ENCODE measurements at places on chromosomes 2 and 18.

- no peak for DNase-seq
Measured at GRCh38 chr2:176413786-176414185, 144.5 kb downstream of the MTX2 start.

GRCh38 chr18:5476961-5477800, 66.6 kb downstream of the EPB41L3 start:
- DNase-seq = no peak

DNA sequence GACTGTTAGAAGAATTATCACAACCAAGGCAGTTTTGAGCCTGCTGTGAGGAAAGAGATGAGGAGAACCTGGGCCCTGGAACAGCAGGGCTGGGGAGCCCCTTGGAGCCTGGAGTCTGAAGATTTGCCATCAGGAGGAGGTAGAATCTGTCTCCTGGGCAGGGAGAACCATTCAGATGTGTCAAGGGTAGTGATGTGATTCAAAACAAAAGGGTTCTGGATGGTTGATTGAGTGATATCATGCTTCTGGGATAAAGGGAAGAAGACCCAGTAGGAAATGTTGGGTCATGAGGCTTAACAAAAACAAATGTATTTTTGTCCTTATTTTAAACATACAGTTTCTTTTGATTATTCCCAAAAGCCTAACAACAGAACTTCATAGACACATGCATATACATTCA, 28.6 kb downstream of the RNF144A start:
- no peak for DNase-seq

DNA sequence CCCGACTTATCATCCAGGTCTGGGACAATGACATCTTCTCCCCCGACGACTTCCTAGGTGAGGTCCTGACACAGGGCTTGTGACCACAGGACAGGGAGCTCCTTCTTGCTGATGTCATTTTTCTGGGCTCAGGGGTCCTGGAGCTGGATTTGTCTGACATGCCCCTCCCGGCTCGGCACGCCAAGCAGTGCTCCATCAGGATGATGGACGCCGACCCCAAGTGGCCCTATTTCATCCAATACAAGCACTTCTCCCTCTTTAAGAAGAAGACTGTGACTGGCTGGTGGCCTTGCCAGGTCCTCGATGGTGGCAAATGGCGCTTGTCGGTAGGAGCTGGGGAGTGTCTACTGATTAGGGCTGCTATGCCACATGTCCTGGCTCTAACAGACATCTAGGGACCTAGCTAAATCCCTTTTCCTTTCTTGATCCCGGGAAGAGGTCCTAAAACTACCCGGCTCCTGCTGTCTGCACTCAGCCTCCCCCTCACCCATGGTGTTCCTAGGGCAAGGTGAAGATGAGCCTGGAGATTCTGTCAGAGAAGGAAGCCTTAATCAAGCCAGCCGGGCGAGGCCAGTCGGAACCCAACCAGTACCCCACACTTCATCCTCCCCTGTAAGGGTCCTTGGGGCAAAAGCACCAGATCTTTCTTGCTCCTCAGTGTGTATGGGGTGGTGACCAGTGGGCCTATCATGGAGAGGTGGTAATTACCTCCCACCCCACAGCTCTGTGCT, 36.7 kb downstream of the LMAN2L start:
- DNase-seq = no peak

- no peak for DNase-seq
Measured at GRCh38 chr2:204337638-204338037, 207.6 kb upstream of the PARD3B start.

GRCh38 chr2:2906091-2906490, 471.5 kb downstream of the EIPR1 start:
- no peak for DNase-seq

DNA sequence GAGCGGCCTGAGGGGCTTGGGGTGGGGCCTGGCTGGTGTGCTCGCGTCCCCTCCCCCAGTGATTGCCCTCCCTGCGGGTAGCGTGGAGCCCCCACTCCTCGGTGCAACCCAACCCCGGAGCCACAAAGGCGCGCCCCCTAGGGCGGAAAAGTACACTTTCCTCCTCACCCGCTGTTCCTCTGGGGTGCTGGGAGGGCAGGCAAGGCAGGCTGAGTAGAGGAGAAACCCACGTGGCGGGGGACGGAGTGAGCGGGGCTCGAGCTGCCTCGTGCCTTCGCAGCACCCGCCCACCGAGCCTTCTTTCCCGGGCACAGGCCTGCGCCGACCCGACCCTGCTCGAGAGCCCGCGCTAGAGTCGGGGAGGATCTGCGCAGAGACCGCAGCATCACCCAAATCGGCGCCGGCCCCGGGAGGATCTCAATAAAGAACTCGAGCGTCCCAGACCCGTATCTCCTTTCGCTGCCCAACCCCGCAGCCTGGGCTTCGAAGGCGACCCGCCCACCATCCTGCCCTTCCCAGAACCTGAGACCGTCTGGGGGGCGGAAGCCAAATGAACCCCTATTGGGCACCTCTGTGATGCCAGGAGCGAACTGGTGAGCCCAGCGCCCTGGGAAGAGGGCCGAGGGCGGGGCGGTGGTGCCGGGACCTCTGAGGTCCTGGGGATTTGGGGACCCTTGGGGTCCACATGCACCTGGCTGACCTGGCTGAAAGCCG, 1.5 kb downstream of the UCN start:
- DNase-seq = no peak

GRCh38 chr18:808086-808485, 4.0 kb downstream of the YES1 start:
- no peak for DNase-seq

DNA sequence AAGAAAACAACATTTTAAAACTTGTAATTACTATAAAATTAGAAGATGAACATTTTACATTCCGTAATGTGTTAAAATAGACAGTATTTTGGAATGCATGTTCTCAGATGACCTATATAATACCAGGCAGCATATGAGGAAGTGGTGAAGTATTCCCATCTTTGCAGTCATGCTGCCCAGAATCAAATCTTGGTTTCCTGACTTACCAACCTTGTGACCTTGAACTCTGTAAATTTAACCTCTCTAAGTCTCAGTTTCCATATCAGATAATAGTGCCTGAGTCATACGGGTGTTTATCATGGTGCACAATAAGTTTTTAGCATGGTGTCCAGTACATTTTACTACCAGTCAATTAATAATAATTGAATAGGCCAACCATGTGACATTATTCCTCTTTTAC, 7.3 kb upstream of the GALM start:
- DNase-seq = no peak

DNA sequence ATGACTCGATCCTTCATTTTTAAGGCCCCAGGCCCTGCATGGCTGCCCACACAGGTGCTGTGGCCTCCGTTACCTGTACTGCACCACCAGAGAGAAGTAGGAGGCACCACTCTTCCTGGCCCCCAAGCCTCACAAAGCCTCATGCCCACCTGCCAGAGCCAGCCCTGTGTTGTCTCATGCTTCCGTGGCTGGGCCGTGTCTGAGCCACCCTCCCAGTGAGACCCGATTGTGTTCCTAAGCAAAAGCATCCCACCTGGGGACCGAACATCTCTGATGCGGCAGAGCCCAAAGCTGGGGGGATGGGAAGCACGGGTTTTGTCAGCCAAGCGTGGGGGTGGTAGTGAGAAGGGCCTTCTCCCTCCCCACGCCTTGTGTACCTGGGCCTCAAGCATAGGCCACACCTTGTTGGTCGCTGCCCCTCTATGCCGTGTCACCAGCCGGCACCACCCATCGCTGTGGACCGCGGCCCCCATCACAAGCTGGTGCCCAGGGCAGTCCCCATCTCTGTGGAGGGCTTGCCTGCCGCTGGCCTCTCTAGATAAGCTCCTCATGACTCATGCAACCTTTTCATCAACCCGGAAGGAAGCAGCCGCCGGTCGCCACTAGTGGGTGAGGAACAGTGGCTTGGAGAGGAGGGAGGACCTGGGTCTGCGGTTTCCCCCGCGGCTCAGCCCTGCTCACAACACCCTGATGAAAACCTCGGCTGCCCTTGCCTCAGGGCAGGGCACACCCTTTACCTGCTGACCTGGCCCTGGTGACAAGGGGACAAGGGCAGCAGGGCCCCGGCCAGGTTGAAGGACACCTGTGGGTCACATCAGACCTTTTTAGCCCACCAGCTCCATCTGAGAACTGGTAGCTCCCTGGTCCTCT, 2.7 kb upstream of the RNPEPL1 start:
- DNase-seq = peak; percentile 89

DNA sequence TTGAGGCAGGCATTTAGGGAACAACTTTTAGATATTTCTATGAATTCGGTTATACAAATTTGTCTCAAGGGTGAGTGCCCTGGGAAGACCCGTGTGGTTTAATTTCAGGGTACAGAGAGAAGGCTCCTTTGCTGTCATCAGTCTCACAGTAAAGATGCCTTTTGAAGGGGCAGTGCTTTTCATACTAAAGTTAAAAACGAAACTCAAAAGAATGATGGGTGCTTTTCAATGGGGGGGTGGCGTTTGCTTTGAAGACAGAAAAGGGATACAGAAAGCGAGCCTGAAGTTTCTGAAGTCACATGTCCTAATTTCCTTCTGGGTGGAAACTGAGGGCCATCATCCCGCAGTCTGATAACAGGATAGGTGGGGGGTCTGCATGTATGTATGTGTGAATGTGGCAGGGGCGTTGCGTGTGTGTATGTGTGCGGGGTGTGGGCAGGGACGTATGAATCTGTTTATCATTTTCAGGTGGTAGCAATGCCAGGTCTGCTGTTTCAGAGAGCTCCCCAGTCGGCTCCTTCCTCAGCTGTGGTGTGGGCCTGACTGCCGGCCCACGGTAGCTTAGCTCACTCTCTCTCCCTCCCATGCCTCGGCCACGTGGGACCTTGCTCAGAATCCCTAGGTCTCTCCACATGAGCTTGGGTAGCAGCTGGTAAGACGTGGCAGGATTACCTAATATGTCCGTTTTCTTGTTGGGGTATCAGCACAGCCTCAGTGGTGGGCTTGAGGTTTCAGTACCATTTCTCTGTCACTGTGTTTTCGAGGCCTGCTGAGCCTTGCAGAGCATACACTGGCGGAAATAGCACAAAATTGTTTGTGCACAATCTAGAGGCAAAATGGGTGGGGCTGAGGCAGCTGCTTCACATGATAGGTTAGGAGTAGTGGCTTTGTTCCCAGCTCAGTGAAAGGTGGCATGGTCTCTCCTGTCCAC, 32.7 kb downstream of the ARHGAP25 start:
- peak; percentile 33 for DNase-seq

DNA sequence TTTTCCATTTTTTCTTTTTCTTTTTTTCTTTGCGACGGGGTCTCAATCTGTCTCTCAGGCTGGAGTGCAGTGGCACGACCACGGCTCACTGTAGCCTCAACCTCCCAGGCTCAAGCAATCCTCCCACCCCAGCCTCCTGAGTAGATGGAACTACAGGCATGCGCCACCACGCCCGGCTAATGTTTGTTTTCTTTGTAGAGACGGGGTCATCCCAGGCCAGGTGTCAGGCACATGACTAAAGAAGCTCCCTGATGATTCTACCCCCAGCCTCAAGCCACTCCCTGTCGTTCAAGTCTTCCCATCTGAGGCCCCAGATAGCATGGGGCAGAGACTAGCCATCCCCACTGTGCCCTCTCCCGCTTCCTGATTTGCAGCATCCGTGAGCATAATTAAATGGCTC, 9.8 kb upstream of the FZD5 start:
- no peak for DNase-seq

GRCh38 chr2:173217116-173217840, 137.4 kb upstream of the CDCA7 start:
- DNase-seq = no peak

- DNase-seq = no peak
Measured at GRCh38 chr2:178397002-178397605, 53.9 kb downstream of the PRKRA start.

GRCh38 chr2:191014653-191015020, 666 bp upstream of the STAT1 start:
- DNase-seq = no peak

DNA sequence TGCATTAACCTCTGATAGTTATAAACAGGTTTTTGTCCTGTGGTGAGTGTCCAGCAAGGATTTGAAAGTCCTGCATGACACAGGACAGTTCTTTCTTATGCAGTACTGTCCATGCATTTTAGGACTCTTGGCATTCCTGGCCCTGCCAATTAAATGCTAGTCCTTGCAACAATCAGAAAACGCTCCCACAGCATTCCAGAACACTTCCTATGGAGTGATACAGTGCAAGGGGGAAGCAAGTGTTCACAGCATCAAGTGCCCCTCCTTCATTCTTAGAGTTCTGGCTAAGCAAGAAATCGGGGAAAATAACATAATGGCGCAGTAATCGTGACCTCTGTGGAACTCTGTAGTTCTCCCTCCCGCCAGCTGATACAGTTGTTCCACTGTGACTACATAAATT, 62.9 kb downstream of the ARHGAP28 start:
- DNase-seq = no peak

GRCh38 chr2:145743011-145743410, 1223.1 kb upstream of the ZEB2 start:
- no peak for DNase-seq

GRCh38 chr2:113070606-113070975, 2.8 kb downstream of the IL1F10 start:
- no peak for DNase-seq

GRCh38 chr2:202185156-202185555, 53.2 kb downstream of the SUMO1 start:
- DNase-seq = no peak

- DNase-seq = peak; percentile 12
Measured at GRCh38 chr18:70454704-70455322, 166.0 kb downstream of the SOCS6 start.

GRCh38 chr2:21299411-21299810, 175.6 kb downstream of the TDRD15 start:
- no peak for DNase-seq

DNA sequence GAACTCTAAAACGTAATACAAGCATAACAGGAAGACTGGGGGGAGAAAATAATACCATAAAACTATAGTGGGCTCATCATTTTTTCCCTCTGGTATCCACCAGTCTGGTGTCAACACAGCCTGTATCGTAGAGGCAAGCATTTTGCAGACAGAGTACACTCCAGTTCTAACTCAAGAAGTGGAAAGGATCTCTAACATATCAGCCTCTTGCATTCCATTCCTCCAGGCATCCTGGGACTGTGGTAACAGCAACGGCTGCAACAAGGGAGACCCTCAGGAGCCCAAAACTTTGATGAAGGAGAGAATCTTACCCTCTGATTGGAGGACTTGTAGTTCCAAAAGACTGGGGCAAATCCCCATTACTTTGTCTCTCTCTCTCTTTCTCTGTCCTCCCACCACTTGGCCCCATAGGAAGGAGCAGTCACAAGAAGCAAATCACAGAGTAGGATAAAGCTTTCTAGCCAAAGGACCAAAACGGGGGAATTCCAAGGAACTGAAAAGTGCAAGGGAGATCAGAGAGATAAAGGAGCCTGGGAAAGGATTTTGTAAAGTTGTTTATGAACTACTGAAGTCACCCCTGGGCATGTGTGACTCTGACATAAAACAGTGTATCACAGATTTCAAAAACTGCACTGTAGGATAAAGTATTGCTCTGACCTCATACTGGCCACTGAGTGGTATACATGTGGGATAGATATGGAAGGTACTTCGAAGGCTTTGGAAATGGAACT, 11.9 kb downstream of the FRZB start:
- DNase-seq = no peak

DNA sequence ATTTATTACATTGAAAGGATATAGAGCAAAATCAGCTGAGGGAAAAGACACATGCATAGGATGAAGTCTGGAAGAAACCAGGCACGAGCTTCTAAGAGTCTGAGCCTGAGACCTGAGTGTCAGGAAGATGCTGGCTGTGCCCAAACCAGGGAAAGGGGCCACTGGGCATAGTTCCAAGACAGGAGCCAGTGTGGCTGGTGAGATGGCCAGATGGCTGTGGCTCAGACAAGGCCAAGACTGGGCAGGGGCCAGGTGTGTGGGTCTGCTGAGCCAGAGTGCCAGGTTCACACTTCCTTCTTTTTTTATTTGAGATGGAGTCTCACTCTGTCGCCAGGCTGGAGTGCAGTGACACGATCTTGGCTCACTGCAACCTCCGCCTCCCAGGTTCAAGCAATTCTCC, 95.5 kb upstream of the ATG16L1 start:
- DNase-seq = no peak

GRCh38 chr18:76374330-76375281, 120.4 kb downstream of the ZNF516 start:
- DNase-seq = no peak
